ENCODE measurements at places on chromosomes 2 and 18.

DNA sequence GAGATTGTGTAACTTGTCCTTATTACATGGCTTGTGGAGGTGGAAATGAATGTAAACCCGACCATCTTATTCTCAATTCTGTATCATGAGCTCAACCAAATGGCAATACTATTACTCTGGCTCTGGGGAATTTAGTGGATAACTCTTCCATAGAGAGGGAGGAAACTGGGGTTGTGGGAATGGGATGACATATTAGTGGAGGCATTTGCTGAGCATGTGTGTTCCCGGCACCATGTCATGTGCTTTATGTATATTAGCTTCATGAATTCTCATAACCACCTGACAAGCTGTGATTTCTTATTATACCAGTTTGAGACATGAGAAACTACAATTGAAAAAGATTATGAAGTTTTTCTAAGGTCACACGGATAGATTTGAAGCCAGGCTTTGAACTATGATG lies 112.8 kb upstream of the TMEFF2 start:
- DNase-seq = no peak

DNA sequence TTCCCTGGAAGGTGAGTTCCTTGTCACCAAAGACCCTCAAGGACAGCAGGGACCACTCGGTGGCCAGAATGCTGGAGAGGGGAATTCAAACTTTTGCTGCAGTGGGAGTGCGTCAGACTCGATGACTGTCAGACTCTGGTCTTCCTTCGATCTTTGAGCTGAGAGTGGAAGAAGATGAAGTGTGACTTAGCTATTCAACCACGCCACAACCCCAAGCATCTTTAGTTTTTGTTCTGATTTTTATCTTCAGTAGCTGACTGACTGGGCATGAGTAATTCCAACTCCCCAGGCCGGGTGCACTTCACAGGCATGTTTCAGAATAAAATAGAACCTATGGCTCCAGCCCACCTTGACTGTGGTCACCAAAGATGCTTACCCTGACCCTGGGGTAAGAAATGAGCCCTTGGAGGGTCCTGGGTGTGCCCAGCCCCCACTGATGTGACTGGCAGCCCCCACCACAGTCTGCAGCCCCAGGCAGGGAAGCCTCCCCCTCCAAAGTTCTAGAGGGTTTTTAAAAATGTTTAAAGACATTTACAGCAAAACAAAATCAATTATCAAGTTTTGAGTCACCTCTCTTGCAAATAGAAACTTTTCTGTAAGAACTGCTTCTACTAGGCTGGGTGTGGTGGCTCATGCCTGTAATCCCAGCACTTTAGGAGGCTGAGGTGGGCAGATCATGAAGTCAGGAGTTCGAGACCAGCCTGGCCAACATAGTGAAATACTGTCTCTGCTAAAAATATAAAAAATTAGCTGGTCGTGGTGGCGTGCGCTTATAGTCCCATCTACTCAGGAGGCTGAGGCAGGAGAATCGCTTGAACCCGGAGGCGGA lies 24.9 kb upstream of the YWHAQ start:
- no peak for DNase-seq

DNA sequence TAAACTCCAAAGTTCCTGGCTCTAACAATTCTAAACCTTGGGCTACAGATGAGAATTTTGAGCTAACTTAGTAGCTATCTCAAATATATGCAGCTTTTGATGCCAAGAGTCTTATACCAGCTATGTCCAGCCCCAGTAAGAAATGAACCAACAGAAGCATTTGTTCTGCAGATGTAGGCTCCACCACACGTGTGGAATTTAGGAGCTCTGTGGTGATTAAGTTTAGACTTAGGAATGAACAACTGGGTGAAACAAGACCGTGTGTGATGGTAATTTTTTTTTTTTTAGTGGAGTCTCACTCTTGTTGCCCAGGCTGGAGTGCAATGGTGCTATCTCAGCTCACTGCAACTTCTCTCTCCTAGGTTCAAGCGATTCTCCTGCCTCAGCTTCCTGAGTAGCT lies 179.7 kb downstream of the ANKRD30B start:
- no peak for DNase-seq

DNA sequence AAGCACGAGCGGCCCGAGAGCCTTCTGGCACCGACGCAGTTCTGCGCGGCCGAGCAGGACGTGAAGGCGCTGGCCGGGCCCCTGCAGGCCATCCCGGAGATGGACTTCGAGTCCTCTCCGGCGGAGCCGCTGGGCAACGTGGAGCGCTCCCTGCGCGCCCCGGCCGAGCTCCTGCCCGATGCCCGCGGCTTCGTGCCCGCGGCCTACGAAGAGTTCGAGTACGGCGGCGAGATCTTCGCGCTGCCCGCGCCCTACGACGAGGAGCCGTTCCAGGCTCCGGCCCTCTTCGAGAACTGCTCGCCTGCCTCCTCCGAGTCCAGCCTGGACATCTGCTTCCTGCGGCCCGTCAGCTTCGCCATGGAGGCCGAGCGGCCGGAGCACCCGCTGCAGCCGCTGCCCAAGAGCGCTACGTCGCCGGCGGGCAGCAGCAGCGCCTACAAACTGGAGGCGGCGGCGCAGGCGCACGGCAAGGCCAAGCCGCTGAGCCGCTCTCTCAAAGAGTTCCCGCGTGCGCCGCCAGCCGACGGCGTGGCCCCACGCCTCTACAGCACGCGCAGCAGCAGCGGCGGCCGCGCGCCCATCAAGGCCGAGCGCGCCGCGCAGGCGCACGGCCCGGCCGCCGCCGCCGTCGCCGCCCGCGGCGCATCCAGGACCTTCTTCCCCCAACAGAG lies 70.4 kb downstream of the ARHGEF33 start:
- no peak for DNase-seq

DNA sequence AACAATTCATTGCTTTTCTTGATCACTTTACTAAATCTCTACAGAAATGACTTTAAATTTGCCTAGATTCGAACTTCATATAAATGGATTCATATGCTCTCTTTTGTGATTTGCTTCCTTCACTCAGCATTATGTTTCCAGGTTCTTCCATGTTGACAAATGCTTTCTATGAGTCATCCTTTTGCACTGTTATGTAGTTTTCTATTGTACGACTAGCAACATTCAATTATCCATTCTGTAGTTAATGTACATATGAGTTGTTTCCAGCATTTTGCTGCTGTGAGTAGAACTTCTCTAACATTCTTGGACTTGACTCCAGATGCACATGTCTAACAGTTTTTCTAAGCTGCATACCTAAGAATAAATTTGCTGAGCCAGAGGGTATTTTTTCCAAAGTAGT lies 66.5 kb upstream of the NEUROD1 start:
- DNase-seq = no peak

- no peak for DNase-seq
These were observed 244.7 kb downstream of the CTNNA2 start for GRCh38 chr2:79757526-79757925.

GRCh38 chr2:21804151-21804550 lies 680.4 kb downstream of the TDRD15 start:
- DNase-seq = no peak

GRCh38 chr2:127563458-127564428 lies 28.3 kb downstream of the MYO7B start:
- DNase-seq = no peak

DNA sequence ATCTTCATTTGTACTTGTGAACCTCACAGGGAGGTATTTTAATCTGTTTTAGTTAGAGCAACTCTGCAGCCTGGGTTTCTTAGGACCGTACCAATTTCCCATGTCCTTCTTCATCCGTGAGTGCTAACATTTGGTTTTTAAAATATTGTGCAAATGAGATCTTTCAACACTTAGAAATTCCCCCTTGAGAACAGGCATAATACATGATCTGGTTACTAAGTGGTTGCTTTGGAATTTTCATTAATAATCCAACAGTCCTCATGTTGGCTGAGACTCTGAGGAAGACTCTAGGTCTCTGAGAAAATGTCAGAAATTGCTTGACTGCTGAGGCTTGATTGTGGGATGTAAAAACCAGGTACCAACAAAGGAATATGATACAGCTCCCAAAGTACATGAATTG lies 125.6 kb upstream of the CDCA7 start:
- DNase-seq = no peak

DNA sequence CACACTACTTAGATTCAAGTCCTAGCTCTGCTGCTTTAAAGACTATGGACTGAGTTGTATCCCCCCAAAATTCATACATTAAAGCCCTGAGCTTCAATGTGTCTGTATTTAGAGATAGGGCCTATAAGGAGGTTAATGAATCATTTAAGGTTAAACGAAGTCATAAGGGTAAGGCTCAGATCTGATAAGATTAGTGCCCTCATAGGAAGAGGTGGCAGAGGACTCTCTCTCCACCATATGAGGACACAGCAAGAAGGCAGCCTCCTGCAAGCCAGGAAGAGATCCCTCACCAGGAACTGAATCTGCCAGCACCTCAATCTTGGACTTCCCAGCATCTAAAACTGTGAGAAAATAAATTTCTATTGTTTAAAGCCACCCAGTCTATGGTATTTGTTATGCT lies 3.1 kb upstream of the CYTIP start:
- DNase-seq = no peak

DNA sequence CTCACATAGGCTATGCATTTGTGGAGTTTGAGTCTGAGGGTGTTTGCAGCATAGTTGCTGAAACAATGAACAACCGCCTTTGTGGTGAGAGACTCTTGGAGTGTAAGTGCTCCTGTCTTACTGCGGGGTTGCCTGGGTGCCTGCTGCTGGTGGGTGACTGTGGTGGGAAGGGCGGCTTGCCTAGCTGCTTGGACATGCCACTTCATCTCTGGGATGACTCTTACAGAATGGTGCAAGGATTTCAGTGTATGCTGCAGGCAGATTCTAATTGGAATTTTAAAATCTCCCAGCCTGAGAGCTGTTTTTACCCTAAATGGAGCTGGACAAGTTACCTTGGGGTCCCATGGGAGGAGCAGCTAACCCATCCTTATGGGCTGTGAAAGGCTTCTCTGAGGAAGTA lies 50.1 kb downstream of the CYP27C1 start:
- DNase-seq = no peak

DNA sequence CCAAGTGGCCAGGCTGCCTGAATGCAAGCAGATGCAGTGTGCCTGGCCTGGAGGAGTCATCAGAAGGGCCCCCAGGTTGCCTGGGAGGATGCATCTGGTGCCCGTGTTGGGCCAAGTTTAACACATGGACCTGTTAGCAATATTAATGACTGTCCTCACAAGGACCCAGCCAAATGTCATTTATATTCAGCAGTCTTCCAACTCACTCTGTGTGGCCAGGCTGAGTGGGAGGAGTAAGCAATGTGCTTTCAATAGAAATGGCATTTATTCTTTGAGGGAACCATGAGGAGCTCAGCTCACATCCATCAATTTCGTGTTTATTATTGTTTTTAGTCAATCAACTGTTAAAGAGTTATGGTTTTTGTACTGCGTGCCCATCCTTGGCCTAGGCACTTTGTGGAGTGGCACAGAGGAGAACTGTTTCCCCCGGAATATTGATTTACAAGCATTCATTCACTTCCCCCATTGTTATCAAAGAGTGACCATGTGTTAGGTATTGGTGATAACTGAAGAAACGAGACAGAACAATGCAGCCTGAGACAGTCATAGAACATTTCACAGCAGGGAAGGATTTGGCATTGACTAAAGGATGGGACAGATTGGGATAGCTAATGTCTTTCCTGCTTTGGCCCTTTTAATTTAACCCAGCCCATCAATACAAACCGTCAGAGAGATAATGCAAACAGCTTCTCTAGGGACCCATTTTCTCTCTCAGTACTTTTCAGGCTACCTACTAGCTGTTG lies 725.2 kb downstream of the TSN start:
- no peak for DNase-seq

DNA sequence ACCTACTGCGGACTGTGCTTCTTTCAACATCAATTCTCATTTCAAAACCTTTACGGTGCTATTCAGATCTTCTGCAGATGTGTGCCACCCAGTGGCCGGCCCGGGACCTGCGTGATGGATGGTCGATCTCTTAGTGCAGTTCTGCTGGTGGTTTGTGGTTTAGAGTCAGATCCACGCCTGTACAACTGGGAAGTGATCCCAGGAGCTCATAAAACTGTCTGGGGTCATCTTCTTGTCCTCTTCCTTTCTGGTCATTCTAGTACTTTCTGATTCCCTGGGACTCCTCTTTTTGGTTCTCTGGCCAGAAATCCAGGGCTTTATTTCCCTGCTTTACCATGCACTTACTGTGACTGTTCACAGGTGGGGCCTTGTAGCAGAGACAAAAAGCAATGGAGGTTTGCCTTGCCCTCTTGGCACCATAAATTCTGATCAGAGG lies 15.8 kb upstream of the SELENOI start:
- DNase-seq = peak; percentile 88

GRCh38 chr2:26968001-26968400 lies 2.4 kb upstream of the MAPRE3 start:
- DNase-seq = peak; percentile 71

DNA sequence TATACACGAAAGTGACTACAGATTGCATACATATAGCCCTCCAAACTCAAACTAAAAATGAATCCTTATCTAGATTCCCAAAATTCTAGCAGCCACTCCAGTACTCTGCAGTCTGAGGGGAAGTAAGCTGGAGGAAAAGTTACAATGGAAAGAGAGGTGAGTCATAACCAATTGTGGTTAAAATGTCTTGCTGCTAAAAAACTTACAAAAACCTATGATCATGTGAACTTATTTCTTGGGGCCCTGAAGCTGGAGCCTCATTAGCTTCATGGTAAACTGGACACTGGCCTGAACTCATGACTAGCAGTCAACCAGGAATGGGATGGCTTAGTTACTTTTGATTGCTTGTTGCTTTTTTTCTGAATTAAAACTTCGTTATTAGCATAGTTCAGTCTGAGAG lies 175.9 kb downstream of the SLC4A3 start:
- no peak for DNase-seq

- DNase-seq = no peak
These were observed 17.0 kb upstream of the PTMA start for GRCh38 chr2:231691251-231691772.

DNA sequence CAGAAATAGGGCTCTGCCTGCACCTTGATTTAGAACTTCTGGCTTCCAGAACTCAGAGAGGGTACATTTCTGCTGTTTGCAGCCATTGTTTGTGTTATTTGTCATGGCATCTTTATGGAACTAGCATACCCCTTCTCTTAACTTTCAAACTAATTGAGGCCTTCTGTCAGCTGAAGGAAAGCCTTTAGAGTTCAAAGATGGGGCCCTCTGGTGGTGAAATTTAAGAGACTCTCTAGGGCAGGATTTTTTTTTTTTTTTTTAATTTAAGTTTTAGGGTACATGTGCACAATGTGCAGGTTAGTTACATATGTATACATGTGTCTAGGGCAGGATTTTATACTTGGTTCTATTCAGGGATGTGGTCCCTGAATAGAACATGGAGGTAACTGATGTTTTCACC lies 260.6 kb upstream of the LINC00305 start:
- peak; percentile 14 for DNase-seq

GRCh38 chr2:27730261-27730662 lies 41.3 kb upstream of the MRPL33 start:
- no peak for DNase-seq

GRCh38 chr2:239824866-239825704 lies 200.1 kb downstream of the NDUFA10 start:
- no peak for DNase-seq
